Umbilical cord (tissue), 2 donors: ENCODE measurements at places on chromosomes 6 and 20. TPM values are rescaled to one million over a fixed set of nuclear protein-coding genes. Genes with fewer than 3 reads are reported as not detected.

USP49 gene
- 2.9 TPM for total RNA-seq

GJA10 gene
- 1.7 TPM for total RNA-seq

GABRR1 gene
- 0.24 TPM for total RNA-seq

TREML4 gene
- total RNA-seq, result 0.48 TPM
